Stimulated activated CD4-positive, alpha-beta T cell treated with anti-CD3 and anti-CD28 coated beads, Interleukin-12 subunit alpha, Interleukin-12 subunit beta, amount 100 ng/mL, for 24 hours (primary cell): ENCODE measurements at places on chromosomes 16 and 17.

- DNase-seq, result no peak
Observed at GRCh38 chr17:3026856-3027751, 36.3 kb downstream of the OR1D5 start.

- no peak for DNase-seq
Observed at GRCh38 chr17:17491031-17491471, 5.1 kb downstream of the RASD1 start.

DNA sequence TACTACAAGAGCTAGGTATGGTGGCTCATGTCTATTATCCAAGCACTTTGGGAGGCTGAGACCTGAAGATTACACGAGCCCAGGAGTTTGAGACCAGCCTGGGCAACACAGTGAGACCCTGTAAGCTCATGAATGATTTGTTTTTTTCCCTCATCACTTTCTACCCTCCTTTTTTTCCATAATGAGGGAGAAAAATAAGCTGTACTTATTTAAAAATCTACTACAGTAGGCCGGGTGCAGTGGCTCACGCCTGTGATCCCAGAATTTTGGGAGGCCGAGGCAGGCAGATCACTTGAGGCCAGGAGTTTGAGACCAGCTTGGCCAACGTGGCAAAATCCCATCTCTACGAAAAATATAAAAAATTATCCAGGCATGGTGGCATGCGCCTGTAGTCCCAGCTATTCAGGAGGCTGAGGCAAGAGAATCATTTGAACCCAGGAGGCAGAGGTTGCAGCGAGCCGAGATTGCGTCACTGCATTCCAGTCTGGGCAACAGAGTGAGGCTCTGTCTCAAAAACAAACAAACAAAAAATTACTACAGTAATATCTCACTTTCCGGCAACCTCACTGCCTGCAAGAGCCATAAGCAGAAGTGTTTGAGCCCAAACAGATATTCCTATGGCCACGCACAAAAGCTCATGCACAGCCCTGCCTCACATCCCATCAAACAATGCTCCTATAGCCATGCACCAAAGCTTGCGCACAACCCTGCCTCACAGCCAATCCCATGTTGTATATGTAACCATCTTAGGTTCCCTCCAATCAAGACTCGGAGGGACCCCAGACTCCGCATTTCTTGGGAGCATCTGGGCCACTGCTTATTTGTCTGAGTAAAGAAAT is 37.4 kb downstream of the TK2 start:
- DNase-seq, result no peak

DNA sequence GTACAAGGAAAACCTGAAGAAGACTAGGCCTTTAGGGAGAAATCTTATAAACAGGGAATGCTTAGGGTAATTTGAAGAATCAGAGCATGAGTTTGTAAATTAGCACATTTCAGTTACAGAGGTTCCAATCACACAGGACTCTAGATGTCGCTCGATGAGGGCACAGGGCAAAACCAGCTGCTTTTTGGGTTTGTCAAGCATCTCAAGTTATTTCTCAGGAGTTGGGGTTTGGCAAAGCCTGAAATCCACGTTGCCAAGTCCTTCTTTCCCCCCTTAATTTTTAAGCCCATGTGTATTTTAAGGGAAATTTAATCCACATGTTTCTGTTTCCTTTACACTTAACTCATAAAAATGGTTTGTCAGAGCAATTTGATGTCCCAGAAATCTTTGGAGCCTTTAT is 146.9 kb downstream of the ANKFN1 start:
- DNase-seq, result no peak

GRCh38 chr16:81701296-81701970 is 77.7 kb upstream of the PLCG2 start:
- no peak for DNase-seq

- DNase-seq, result no peak
Observed at GRCh38 chr16:89534252-89534756, 26.1 kb downstream of the SPG7 start.

GRCh38 chr16:56357241-56357764 is 68.0 kb downstream of the AMFR start:
- DNase-seq, result no peak

- DNase-seq, result no peak
Observed at GRCh38 chr16:20880867-20881502, 19.2 kb downstream of the DCUN1D3 start.

GRCh38 chr16:57727610-57728009 is 8.0 kb upstream of the KATNB1 start:
- no peak for DNase-seq

DNA sequence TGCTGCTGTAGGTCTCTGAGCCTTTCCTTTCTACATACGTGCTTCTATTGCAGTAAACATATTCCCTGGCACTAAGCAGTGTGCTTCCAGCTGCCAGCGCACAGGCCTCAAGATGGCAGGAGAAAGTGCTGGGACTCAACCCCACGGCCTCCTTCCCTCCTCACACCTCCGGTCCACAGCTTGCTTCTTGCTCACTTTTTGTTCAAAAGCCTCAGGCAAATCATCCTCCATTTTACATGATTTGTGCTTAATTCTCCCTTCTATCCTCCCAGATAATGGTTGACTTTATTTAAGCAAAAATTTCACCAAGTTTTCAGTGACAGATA is 5.4 kb downstream of the CDK5R1 start:
- DNase-seq, result no peak

DNA sequence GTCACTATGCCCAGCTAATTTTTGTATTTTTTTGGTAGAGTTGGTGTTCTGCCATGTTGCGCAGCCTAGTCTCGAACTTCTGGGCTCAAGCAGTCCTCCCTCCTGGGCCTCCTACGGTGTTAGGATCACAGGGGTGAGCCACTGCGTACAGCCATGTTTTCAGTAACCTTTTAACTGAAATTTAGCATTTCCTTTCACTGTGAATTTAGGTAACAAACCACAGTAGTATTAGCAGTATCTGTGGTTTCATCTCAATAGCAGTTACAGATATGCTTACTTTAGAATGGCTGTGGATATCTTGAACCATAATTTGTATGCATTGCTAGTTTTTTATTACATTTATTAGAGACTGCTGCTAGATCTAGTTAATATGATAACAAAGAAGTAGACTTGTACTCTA is 4.3 kb upstream of the RANGRF start:
- DNase-seq, result no peak

DNA sequence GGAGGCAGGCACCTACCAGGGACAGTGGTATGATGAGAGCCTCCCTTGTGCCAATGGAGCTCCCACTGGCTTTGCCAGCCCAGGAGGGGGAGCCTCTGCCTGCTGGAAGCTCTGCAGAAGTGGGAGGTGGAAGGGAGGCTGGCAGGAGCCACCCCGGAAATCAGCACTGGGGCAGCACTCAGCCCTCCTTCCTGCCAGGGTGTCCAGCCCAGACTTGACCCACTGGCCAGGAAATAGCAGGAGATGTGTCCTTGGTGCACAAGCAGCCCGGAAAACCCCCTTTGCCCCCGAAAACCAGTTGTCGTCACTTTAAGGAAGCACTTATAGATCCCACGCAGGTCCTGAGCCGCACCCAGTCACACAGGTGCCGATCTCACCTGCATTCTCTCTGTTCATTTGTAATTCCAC is 49.3 kb upstream of the CACNG4 start:
- no peak for DNase-seq

DNA sequence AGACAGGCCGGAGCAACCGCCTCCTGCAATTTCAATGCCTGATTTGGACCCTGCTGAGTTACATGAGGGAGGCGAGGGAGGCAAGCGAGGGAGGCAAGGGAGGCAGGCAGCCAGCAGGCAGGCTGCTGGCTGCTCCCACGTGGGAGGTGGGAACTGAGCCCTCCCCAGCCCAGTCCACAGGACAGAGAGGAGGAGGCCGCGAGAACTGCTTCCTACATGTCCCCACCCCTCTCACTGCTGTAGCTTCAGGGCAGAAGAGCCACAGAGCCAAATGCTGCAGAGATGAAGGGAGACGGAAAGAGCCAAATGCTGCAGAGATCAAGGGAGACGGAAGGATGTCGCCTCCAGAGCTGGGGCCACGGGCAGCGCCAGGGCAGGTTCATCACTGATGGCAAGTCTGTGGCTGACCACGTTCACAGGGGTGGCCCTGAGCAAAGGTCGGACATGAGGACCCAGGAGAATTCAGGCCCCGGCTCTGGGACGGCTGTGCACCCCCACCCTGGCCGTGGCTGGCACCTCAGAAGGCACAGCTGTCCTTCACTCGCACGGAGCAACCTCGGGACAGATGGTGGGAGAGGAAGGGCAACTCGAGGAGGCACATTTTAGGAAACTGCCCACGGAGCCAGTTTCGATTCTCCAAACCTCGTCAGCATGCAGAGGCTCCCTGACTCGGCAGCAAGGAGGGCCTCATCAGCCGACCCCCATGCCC is 21.5 kb downstream of the RPH3AL start:
- no peak for DNase-seq
